DND-41 (cell line): ENCODE measurements at places on chromosomes 16 and 17.
A peak's percentile ranks its signal among the peaks of the same experiment; 100 is the strongest.

- DNase-seq = no peak
Observed at GRCh38 chr16:10534748-10535147, 45.6 kb downstream of the EMP2 start.

GRCh38 chr17:78937561-78937960 is 12.4 kb upstream of the TIMP2 start:
- no peak for DNase-seq

- DNase-seq = no peak
Observed at GRCh38 chr17:13640551-13640950, 38.8 kb upstream of the HS3ST3A1 start.

DNA sequence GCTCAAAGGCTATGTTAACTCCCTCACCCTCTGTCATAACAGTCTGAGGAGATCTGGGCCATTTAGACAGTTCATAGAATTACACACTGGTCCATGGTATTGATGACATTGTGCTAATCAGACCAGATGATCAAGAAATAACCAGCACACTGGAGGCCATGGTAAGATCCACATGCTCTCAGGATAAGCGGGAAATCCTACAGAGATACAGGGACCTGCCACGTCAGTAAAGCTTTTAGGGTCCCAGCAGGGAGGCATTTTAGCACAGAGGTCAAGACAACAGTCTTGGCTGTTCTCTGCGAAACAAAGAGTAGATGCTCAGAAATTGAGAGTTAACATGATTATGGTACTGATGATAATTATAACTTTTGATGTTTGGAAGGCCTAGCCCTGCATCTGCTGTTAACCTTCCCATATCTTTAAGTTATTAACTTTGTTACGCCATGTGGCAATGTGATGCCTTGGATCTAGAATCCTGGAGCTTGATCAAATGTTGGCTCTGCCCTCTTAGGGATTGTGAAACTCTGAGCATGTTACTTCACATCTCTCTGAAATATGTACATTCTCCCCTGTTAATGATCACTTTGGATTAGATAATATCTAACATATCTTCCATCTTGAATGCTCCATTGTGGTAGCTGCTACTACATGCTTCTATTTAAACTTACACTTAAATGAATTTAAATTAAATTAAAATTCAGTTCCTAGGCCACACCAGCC is 172.0 kb upstream of the SOX9 start:
- no peak for DNase-seq

DNA sequence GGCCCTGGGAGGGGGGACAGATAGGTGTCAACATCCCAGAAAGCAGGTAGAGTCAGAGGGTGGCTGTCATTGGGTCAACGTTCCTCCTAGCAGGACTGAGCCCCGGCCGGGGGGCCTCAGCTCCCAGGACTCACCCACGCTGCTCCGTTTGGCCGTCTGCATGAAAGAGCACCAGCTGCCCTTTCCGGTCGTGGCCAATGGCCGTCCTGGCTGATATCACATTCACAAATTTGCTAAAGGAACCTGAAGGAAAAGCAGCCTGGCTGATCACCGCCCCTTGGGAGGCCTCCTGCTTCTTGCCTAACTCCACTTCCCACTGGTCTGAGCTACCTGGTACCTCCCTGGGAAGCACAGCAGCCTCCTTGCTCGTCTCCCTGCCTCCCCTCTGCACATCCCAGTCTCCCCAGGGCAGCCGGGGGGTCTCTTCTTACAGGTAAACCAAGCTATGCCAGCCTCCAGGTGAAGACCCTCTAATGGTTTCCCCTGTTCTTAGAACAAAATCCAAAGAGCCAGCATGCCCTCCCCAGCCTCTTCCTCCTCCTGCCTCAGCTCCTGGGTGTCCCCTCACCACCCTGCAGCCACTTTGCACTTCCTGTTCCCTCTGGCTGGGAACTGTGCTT is 3.4 kb downstream of the NAGPA start:
- DNase-seq = no peak

- DNase-seq = peak; percentile 49
Observed at GRCh38 chr16:57999366-57999970, 1.0 kb downstream of the ZNF319 start.

DNA sequence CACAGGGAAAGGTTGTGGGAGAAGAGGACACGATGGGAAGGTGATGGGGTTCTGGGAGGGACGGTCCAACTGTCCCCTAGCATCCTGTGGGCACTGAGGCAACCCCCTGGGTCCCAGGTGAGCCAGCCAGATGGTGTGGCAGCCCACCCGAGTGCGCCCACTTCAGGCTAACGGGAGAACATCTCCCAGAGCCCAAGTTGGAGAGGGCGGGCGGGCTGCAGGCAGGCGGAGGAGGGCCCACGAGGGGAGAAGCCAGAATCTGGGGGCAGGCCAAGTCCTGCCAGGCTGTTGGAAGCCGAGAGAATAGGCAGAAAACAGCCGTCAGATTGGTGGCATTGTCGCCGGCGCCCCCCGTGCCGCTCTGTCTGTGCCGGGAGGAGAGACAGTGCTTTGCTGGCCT is 13.8 kb upstream of the ABCC3 start:
- DNase-seq = no peak

GRCh38 chr16:49351096-49351487 is 22.5 kb upstream of the C16orf78 start:
- peak; percentile 23 for DNase-seq

DNA sequence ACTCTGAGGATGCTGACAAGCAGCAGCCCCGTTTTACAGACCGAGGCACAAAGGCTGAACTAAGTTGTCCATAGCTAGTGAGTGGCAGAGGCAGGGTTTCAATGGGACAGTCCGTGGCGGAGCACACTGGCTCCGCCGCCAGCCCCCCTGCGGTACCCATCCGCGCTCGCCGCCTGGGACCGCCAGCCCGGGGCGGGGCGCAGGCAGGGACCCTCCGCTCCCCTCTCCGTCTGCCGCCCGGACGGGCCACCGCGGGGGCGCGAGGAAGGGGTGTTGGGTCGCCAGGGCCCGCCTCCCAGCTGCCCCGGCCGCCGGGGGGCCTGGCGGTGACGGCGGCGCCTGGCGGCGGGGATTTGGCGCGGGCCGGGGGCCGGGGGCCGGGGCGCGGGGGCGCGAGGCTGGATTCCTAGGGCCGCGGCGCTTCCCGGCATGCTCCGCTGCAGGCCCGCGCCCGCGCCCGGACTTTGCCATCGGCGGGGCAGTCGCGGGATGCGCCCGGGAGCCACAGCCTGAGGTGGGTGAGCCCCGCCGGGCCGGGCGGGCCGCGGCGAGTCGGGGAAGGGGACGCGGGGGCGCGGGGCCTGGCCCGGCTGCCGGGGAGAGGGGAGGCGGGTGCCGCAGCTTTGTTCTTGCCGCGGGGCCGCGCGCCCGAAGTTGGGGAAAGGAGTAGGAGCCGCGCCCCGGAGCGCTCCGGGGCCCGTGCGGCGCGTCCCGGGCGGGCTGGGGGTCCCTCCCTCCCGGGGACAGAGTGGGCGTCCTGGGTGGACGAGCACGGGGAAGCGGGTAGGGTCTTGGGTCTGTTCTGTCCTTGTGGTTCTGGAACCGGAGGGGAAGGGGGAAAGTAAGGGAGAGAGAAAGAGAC is at the start of gene TMEM98:
Gene TMEM98, plus strand, starts transcription at position 430 of the 862 bp plus-strand sequence. CDS start 3,376 bp downstream, outside the sequence.
- no peak for DNase-seq

DNA sequence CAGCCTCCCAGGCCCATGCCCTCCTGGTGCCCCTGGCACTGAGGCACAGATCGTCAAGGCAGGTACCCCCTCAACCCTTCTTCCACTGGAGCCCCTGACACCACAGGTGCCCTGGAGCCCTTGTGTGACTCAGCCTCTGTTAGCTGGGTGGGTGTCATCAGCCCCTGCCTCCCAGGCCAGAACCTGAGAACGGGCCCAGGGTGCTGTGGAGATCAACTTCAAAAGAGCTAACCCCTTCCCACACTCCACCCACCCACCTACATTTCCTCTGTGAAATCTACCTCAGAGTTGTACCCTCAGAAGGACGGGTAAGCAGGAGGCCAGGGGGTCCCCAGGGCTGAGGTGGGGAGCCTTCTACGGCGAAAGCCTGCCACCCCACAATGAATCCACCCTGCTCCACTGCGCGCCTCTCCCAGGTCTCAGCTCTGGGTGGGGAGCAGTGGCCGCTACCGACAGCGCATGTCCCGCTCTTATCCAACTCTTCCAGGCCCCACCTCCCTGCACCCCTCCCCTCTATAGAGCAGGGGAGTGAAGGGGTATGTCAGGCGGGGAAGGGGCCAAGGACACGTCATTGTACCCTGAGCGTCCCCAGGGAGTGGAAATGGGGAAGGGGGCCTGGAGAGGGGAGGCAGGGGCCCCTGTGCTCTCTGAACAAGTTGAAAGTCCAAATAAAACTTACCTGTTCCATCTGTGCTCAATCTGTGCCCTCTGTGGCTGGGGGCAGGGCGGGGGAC is 17.6 kb downstream of the TBKBP1 start:
- DNase-seq = no peak

- peak; percentile 64 for DNase-seq
Observed at GRCh38 chr16:81521141-81521626, 76.6 kb downstream of the CMIP start.

GRCh38 chr17:43171586-43172487 is 823 bp downstream of the NBR1 start:
- DNase-seq = peak; percentile 9

- no peak for DNase-seq
Observed at GRCh38 chr16:75143941-75144340, 4.4 kb upstream of the ZFP1 start.

DNA sequence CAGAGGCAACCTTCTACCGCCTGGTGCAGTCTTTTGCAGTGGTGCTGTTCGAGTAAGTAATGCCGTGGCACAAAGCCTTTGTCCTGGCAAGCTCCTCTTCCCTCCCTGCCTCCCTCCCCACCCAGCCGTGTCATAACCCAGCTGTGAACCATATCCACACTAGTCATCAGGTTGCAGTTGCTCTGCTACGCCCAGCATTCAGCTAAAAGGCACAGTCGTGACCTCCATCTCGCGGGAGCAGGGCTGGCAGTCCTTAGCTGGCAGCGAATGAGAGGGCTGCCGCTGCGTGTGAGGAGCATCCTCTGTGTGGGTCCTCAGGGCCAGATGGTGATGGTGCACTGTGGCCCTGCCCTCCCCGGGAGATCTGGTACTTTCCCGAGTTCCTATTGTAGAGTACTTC is 39.3 kb downstream of the CIBAR2 start:
- DNase-seq = no peak

DNA sequence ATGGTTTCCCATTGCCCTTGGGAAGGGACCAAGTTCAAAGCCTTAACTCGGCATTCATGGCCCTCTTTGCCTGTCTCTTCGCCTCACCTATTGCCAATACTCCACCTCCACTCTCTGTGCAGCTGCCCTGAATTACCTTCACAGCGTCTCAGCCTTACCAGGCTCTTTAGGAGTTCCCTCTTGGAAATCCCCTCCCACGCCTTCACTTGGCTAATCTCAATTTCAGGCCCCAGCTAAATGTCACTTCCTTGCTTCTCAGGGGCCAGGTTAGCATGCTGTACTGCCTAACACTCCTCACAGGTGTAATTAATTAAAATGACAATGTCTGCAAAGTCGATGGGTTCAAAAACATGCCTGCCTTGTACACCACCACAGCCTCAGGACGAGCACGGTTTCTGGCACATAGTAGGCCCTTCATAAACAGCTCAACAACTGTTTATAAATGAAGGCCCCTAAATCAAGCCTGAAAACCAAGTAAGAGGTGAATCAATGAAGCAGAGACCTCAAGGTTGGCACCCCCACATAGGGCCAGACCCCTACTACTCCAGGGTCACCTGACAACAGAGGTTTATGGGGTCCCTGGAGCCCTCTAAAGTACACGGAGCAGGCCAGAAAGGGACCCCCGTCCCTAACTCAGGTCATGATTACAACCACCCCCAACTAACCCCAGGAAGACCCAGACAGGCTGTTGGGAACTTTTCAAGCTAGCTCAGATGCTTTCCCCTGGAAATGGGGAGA is 11.2 kb upstream of the EEF2K start:
- DNase-seq = no peak

GRCh38 chr16:58425756-58426494 is 33.7 kb downstream of the GINS3 start:
- peak; percentile 95 for DNase-seq

- DNase-seq = no peak
Observed at GRCh38 chr17:7744416-7744815, 26.9 kb downstream of the DNAH2 start.

DNA sequence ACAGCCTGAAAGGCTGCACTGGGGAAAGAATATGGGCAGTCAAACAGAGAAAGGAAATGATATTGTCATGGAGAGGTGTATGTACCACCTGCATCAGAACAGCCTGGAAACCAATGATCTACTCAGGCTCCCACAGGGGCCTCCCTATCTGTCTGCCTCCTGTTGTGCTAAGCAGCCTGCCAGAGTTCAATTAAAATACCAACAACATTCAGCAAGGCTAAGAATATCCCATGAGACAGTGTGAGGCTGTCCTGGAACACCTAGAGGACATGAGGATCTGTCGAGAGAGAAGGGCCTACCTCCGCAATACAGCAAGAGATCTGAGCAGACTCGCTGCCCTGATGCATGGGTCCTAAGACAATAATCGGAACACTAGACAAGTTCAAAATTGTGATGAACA is 8.4 kb downstream of the FXR2 start:
- DNase-seq = no peak

GRCh38 chr16:74100395-74101326 is 196.0 kb upstream of the PSMD7 start:
- DNase-seq = no peak

- DNase-seq = no peak
Observed at GRCh38 chr16:445566-445965, 20.1 kb downstream of the RAB11FIP3 start.

DNA sequence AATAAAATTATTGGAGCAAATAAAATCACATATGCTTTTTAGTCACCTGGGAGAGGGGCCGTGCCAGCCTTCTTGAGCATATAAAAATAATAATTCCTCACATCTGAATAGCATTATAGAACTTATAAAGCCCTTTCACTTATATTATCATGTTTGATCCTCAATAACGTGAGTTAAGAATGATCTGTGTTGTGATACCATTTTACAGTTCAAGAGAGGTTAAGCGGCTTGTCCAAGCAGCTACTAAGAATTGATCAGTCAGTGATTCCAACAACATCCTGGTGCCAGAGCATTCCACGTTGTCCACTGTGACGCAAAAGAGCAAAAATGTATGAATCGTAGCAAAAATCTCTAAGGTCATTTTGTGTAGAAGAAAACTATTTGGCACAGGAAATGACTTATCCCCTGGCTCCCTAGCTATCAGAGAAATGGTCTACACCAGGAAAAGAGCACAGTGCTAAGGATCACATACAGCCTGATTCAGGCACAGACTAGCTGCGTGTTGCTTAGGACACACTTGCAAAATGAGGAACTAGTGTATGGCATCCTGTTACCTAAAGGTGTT is 33.0 kb downstream of the ANKFN1 start:
- no peak for DNase-seq

GRCh38 chr17:51481370-51481769 is 221.0 kb downstream of the UTP18 start:
- no peak for DNase-seq

DNA sequence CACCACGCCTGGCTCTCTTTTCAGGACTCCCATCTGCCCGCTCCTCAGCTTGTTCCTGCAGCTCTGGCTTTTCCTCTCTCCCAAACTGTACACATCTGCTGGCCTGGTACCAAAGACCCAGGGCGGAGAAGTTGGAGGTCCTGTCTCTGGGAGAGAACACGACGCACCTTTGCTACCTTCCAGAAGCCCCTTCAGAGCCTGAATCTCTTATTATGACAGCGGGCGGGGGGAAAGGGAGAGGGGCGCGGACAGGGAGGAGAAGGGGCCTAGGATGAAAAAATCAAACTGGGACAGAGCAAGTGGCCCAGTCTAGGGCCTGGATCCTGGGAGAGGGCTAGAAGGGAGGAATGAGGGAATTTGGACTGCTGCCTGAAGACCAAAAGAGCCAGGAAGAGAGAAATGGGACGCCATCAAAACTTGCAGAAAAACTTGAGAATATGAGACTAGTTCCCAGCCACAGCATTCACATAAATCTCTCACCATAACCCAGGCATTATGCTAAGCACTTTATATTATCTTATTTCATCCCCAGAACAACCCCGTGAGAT is 2.5 kb upstream of the PER1 start:
- no peak for DNase-seq

GRCh38 chr17:63124536-63124935 is 158.5 kb downstream of the TANC2 start:
- DNase-seq = no peak
